ENCODE measurements at places on chromosomes 11 and 22.

- DNase-seq: no peak
These were observed 610.4 kb upstream of the B3GAT1 start for GRCh38 chr11:135022454-135022853.

DNA sequence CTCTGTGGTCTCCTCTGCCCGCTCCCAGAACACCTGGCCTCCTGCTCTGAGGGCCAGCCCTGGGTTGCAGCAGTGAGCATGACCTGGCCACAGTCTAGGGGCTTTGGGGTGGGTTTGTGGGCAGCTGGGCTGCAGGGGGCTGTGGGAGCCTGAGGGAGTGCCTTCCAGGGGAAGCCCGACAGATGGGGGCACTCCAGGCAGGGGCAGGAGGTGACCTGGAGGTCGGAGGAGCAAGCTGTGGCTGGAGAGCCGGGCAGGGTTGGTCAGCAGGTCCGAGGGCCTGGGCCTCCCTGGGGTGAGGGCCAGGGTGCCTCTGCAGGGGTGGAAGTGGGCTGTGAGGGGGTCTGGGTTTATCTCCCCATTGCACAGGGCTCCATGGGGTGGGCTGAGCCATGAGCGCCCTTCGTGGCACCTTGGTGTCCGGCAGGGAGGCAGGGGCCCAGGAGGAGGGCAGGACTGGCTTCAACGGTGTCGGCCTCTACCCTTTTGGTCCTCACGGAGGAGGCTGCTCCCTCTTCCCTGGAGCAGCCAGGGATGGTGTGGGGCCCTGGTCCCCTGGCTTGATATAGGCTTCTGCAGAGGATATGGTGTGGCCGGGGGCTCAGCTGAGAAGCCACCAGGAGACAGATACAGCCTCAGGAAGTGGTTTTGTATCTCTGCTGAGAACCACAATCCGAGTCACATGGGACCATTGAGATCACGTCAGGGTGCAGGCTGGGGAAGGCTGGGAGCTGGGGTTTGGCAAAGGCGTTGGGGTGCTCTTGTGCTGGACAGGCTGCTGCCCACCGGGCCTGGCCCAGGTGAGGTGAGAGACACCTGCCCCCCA is 22.3 kb downstream of the KCNQ1 start:
- DNase-seq: peak; percentile 78

DNA sequence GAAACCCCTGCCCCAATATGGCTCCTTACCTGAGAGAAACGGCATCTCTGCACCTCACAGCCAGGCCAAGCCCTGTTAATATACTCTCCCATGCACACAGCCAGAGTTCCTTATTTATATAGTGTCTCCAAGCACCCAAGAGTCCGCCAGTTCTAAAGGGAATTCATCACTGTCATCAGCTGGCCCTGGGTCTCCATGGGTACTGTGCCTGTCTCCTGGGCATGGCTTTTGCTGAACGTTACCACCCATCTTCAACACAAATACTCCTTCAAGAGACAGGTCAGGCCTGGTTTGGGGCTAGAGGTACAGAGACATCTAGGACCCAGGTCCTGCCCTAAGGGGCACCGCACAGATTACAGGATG is 1.6 kb upstream of the ATG16L2 start:
- DNase-seq: no peak

GRCh38 chr11:66338276-66339161 is 2.3 kb upstream of the RIN1 start:
- DNase-seq: no peak

DNA sequence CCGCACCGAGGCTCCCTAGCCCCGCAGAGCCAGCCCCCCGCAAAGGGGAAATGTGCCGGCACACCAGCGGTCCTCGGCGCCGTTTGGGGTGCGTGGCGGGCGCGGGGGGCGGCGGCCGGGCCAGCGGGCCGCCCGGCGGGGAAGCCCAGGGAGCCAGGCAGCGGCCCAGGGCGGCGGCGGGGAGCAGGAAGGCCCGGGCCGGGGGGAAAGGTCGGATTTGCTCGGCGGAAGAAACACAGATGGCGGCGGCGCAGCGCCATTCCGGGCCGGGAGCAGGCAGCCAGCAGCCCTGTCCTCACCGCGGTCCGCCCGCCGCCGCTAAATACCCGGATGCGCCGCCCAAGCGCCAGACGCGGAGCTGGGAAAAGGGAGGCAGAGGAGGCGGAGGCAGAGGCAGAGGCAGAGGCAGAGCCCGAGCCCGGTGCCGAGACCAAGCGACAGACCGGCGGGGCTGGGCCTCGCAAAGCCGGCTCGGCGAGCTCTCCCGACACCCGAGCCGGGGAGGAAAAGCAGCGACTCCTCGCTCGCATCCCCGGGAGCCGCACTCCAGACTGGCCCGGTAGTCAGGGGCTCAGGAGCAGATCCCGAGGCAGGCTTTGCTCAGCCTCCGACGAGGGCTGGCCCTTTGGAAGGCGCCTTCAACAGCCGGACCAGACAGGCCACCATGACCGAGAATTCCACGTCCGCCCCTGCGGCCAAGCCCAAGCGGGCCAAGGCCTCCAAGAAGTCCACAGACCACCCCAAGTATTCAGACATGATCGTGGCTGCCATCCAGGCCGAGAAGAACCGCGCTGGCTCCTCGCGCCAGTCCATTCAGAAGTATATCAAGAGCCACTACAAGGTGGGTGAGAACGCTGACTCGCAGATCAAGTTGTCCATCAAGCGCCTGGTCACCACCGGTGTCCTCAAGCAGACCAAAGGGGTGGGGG is 2.6 kb upstream of the GCAT start:
- DNase-seq: peak; percentile 79

DNA sequence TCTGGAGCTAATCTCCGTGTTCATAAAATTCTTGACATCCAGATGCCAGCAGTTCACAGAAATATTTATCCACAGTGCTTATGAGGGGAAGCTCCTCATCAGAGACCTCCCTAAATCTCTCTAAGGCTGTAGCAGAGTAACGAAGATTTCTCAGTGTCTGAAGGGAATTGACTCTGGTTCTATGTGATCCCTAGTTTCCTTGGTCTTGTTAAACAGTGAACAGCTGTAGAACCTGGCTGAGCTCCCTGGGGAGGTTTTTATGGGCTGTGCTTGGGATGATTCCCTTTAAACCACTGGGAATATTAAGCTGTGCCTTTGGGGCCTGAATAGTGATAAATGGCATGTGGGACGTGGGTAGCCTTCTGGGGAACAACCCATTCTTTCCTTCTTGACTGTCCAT is 43.7 kb upstream of the ARHGAP20 start:
- DNase-seq: no peak
